ENCODE measurements at places on chromosomes 6 and 20. TPM values are rescaled to one million over a fixed set of nuclear protein-coding genes. Genes with fewer than 3 reads are reported as not detected.

DNA sequence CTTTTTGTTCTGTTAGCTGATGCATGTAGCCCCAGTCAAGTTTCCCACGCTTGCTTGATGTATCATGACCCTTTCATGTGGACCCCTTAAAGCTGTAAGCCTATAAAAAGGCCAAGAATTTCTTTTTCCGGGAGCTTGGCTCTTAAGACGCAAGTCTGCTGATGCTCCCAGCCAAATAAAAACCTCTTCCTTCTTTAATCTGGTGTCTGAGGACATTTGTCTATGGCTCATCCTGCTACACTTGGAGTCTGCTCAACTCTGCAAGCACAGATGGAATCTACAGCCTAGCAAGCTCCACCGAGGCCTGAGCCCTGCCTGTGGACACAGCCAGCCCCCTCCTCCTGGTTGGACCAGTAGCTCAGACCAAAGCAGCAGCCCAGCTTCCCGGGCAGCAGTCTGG lies 3.4 kb downstream of the CST2 start:
- H3K4me3 ChIP-seq: no peak overlapping the region
- H3K36me3 ChIP-seq: no peaks in the 10 kb centered on the region
- H3K27ac ChIP-seq: no peak overlapping the region
- no peaks in the 10 kb centered on the region for H3K27me3 ChIP-seq
- DNase-seq: no peak

DNA sequence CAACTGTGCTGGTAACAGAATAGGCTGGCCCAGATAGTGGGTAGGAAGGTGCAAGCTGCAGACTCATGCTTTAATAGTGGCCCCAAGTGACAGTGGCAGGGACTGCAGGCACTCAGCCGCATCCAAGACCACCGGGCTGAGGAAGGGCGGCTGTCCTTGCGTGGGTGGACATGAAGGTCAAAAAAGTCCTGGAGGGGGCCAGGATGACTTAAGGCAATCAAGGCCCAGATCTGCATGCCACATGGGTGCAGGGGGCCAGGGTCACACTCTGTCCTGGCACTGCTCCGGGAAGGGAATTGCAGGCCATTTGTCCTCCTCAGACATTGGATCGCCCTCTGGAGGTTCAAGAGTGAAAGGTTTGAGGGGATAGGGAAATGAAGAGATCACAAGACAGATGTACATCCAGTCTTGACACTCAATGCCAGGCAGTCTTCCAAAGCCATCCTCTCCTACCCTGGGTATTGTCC lies 10.4 kb upstream of the VNN2 start:
- H3K4me1 ChIP-seq: no peaks in the 10 kb centered on the region
- no peak for DNase-seq
- H3K27ac ChIP-seq: no peak overlapping the region
- H3K27me3 ChIP-seq: no peaks in the 10 kb centered on the region
- H3K36me3 ChIP-seq: no peaks in the 10 kb centered on the region

DNA sequence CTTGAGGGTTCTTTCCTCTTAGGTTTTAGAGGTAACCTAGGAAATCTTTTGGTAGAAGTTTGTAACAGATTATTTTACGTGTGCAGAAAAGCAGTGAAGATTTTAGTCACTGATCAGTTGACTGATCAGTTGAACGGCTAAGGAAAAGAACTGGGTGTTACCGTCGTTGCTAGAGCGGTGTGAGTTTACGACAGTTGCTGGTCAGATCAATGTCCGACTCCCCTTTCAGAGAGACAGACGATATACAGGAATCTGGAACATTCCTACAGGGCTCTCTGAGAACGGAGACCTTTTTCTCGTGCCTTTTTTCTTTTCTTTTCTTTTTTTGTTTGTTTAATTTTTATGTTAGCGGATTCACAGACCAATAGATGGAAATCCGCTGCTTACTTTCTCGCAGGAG lies 132.1 kb upstream of the ZNF184 start:
- H3K4me1 ChIP-seq: no peaks in the 10 kb centered on the region
- no peaks in the 10 kb centered on the region for H3K36me3 ChIP-seq
- peak overlapping the region; percentile 7 for H3K4me3 ChIP-seq
- no peak overlapping the region for H3K27ac ChIP-seq
- DNase-seq: no peak
- H3K27me3 ChIP-seq: no peaks in the 10 kb centered on the region

DNA sequence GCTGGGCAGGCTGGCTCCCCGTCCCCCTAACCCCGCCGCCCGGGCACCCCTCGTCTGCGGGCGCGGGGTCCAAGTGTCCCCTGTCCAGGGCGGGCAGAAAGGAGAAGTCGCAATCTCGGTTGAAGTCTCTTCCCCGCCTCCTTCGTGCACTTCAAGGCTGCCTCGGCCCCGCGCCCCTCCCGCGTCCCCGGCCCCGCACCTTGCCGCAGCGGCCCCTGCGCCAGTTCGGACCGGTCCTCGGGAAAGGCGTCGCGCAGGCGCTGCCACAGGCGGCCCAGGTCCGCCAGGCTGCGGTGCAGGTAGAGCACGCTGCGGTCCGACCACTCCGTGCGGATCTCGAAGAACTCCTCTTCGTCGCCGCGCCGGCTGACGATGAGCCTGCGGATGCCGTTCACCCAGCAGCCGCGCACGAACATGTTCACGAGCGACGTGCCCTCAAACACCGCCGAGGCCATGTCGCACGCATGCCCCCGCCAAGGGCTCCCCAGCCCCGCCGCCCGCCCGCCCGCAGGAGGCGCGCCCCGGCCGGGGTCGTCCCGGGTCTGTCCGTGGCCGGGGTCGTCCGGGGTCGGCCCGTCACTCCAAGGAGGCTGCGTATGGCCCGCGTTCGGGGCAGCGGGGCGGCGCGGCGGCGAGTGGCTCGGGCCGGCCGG lies at the start of gene PXDC1:
Gene PXDC1 (minus strand): TSS at position 637 of the 653 bp plus-strand sequence. CDS start 182 bp downstream, at position 455.
- peak within 1 kb of the TSS; percentile 89 for H3K4me3 ChIP-seq
- H3K4me1 ChIP-seq: peaks cover 37% of the 10 kb centered on the region
- DNase-seq: no peak
- H3K27me3 ChIP-seq: no peaks in the 10 kb centered on the region
- peak within 1 kb of the TSS; percentile 100 for H3K27ac ChIP-seq

- H3K4me1 ChIP-seq: no peaks in the 10 kb centered on the region
- no peak for DNase-seq
- no peak overlapping the region for H3K27ac ChIP-seq
- no peaks in the 10 kb centered on the region for H3K36me3 ChIP-seq
Measured at GRCh38 chr6:130833569-130833968, 6.4 kb downstream of the SMLR1 start.

DNA sequence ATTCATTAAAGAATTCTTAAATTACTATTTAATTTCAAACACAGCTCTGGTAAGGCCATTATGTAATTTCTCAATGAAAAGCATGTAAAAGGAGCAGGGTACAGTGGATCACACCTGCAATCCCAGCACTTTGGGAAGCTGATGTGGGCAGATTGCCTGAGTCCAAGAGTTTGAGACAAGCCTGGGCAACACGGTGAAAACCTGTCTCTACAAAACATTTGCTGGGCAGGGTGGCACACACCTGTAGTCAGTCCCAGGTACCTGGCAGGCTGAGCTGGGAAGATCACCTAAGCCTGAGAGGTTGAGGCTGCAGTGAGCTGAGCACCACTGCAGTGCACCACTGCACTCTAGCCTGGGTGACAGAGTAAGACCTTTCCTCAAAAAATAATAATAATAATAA lies 37.4 kb downstream of the MDN1 start:
- H3K27me3 ChIP-seq: no peaks in the 10 kb centered on the region
- H3K27ac ChIP-seq: no peak overlapping the region
- H3K4me1 ChIP-seq: no peaks in the 10 kb centered on the region
- DNase-seq: no peak

Gene SLC22A2
- not detected for total RNA-seq

Gene GPX5
- not detected for total RNA-seq

Gene ZC3H12D
- total RNA-seq: 2.2 TPM

Gene OSTM1
- 34.4 TPM for total RNA-seq

Gene NEU1
- total RNA-seq: 26.0 TPM

Gene TRMT11
- total RNA-seq: 28.0 TPM

Measured in vagina (tissue), 2 donors.